ENCODE measurements at places on chromosomes 7 and 10. TPM values are rescaled to one million over a fixed set of nuclear protein-coding genes. Genes with fewer than 3 reads are reported as not detected.

Gene OPN1SW
- not detected for total RNA-seq

Gene HYAL4
- not detected for total RNA-seq

Gene MARVELD1
- total RNA-seq: 26.5 TPM

Gene ENTPD1
- total RNA-seq: 12.3 TPM

Gene FAS
- total RNA-seq: 12.2 TPM

Gene FBH1
- total RNA-seq: 93.4 TPM

Gene INA
- not detected for total RNA-seq

Gene HSPA14
- total RNA-seq: 9.7 TPM

Gene SPAM1
- total RNA-seq: not detected

Gene TOMM7
- total RNA-seq: 188 TPM

Gene CHAT
- total RNA-seq: not detected

Gene PRPS1L1
- total RNA-seq: not detected

Gene OR2A42
- total RNA-seq: 0.11 TPM

Gene KIAA1217
- 24.0 TPM for total RNA-seq

Gene FAM25G
- total RNA-seq: not detected

Gene TMEM178B
- 15.8 TPM for total RNA-seq

Gene HPSE2
- total RNA-seq: not detected

Gene ADARB2
- total RNA-seq: 0.71 TPM

Gene CADPS2
- 19.9 TPM for total RNA-seq

Gene TRIM50
- not detected for total RNA-seq

Gene COL17A1
- total RNA-seq: 6.2 TPM

Gene MEOX2
- 4.5 TPM for total RNA-seq

Gene SEPTIN7
- total RNA-seq: 155 TPM

Gene KIAA1549
- 1.4 TPM for total RNA-seq

Gene SPDYE9
- total RNA-seq: not detected

Gene DNA2
- 1.3 TPM for total RNA-seq
